ENCODE measurements at places on chromosomes 13 and 19.

DNA sequence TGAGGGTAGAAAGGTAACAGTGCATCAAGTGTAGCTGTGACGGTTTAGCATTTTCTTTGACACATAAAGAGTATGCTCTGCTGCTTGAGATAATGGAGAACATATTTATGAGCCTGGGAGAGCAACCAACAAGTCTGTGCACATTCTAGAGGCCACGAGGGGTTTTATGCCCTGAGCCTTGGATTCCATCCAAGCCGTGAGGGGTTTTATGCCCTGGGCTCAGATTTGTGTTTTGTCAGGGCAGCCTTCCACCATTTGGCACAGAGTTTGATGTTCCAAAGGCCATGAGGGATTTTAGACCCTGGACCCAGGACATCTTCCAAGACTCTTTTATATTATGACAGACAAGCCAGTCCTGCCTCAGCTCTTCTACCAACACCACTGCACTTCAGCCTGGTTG, 106.4 kb downstream of the ZNF486 start:
- no peak for DNase-seq

DNA sequence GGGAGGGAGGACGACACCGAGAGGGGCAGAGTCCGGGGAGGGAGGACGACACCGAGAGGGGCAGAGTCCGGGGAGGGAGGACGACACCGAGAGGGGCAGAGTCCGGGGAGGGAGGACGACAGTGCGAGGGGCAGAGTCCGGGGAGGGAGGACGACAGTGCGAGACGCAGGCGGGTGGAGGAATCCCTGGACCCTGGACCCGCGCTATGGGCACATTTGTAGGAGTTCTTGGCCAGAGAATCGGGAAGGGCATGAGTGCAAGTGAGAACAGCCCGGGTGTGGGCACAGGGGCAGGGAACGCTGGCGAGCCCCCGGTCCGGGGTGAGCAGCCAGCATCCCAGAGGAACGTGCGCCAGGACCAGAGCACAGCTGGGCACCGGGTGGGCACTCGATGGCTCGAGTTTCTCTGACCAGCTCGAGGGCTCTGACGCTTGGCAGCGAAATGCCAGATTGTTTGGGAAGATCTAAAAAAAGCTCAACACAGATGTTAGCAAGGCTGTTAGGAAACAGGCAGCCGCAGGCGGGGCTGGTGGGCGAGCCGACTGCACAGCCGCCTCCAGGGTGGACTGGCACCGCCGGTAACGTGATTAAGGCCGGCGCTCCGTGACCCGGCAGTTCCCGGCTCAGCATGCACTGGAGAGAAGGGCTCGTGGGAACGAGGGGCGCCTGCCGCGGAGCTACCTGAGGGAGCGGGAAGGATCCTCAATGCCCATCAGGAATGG, 17.9 kb upstream of the C2CD4C start:
- no peak for DNase-seq

GRCh38 chr13:40975441-40975840, 43.7 kb downstream of the ELF1 start:
- no peak for DNase-seq

GRCh38 chr19:55287361-55288079, 3.7 kb downstream of the BRSK1 start:
- DNase-seq: no peak

DNA sequence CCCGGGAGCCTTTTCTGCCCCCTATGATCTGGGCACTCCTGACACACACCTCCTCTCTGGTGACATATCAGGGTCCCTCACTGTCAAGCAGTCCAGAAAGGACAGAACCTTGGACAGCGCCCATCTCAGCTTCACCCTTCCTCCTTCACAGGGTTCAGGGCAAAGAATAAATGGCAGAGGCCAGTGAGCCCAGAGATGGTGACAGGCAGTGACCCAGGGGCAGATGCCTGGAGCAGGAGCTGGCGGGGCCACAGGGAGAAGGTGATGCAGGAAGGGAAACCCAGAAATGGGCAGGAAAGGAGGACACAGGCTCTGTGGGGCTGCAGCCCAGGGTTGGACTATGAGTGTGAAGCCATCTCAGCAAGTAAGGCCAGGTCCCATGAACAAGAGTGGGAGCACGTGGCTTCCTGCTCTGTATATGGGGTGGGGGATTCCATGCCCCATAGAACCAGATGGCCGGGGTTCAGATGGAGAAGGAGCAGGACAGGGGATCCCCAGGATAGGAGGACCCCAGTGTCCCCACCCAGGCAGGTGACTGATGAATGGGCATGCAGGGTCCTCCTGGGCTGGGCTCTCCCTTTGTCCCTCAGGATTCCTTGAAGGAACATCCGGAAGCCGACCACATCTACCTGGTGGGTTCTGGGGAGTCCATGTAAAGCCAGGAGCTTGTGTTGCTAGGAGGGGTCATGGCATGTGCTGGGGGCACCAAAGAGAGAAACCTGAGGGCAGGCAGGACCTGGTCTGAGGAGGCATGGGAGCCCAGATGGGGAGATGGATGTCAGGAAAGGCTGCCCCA, 8.5 kb upstream of the CEACAM7 start:
- peak; percentile 1 for DNase-seq

DNA sequence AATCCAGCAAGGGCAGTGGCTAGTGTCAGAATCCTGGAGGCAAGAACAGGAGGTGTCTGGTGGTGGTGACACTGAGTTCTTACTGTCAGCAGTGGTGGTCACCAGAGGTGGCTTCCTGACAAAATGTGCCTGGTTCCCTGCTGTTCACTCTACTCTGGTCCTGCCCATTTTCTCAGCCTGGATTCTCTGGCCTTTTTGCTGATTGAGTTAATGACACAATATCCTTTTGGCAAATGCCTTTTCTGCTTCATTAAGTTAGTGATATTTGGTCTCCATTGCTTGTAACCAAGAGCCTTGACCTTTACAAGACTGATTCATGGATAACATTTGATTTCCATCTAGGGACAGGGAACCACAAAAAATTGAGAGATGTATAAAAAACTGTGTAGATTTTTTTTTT, 51.1 kb downstream of the RFC3 start:
- DNase-seq: no peak

DNA sequence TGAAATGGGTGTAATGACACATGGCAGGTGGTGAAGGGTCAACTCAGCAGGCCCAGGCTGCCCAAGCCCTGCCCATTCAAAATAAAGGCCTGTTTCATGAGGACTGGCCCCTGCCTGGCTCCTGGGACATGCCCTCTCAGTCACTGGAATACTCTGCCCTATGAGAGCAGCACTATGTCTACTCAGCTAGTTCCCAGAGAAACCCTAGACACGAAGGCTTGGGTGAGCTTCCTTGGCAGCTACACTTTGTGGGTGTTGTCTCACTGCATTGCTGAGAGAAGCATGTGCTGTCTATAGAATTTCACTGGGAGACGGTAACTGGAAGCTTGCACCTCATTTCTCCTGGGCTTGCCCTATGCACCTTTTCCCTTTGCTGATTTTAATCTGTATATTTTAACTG, 752.8 kb downstream of the LIG4 start:
- peak; percentile 58 for DNase-seq

DNA sequence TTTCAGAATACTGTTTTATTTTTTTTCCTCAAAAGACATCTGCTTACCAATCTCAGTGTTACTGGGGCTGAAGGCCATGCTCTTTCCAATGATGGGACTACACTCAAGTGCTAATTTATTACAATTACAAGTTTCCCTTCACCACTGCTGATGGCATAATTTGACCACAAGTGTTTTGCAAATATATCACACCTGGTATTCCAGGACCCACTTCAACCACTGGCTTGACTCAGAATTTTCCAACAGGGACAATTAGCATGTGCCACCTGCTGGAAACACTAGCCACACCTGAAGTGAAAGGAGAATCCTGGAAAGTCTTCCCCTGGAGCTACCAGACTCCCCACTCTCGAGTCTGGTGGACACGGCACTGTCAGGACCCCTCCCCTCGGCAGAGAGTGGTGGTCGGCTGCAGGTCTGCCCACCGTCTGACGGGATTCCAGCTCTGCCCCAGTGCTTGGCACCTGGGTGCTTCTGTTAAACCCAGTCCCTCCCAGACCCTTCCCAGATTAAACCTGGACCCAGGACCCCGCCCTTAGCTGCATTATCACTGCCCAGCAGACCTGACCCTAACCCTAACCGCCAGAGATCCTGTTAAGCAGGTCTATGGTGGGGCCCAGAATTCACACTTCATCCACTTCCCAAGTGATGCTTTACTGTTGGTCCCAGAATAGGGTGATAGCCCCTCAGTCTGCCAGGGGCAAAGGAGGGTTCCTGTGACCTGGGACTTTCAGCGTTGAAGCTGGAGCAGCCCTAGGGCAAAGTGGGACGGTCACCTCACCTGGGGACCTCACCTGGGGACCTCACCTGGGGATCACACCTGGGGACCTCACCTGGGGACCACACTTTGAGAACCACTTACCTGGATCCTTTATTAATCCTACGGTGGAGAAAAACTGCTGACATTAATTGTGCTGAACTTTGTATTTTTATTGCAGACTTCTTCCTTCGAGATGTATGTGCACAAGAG, 17.6 kb upstream of the RASA3 start:
- DNase-seq: no peak

GRCh38 chr13:96948127-96948526, 46.1 kb downstream of the OXGR1 start:
- no peak for DNase-seq

DNA sequence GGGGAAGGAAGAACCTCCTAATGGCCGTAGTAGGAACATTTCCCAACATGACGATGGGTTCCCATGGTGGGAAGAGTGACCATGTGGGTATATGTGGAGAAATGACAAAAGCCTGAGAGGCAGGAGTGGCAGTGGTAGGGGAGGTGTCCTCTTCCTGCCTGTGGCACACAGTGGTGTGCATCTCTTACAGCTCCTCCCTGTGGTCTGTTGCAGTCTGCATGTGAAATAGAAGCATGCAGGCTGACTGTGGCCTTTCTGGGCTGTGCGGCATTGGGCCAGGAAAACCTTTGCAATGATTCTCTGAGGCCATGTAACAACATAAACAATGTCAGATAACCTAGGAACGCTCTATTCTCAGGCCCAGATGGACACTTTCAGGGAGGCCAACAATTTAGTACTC, 84.0 kb downstream of the LACC1 start:
- DNase-seq: peak; percentile 15

DNA sequence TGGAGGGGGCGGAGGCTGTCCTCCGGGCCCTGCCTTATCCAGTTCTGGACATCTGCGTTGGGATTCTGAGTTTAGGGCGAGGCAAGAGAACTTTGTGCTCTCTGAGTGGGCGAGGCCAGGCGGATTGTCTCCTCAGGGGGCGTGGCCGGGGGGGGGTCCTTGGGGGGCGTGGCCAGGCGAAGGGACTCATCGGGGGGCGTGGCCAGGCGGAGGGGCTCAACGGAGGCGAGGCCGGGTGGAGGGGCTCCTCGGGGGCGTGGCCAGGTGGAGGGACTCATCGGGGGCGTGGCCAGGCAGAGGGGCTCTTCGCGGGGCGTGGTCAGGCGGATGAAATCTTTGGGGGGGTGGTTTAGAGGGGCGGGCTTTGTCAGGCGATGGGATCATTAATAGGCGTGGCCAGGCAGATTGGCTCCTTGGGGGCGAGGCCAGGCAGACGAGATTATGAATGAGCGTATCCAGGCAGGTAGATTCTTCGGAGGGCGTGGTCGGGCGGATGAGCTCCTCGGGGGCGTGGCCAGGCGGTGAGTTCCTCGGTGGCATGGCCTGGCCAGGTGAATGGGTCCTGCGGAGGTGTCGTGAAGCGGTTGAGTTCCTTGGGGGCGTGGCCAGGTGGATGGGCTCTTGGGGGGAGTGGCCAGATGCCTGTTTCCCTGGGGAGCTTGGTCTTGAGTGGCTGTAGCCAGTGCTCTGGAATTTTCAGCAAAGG, 10.3 kb upstream of the CACNG7 start:
- DNase-seq: no peak

DNA sequence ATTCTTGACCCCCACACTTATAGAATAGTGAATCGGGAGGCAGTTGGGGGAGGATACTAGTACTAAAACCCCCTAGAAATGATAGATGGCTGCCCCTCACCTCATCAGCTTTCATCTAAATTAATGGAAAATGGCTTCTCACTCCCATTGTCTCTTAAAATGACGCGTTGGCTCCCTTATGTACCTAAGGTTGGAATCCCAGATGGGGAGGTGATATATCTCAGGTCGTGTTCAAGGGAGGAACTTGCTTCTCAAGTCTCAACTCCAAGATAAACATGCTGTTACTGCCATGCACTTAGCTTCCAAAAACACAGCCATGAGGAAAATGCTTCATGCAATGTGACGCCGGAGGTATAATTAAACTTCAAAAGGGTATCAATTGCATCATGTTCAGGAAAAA, 18.8 kb upstream of the UBE2L5 start:
- no peak for DNase-seq

GRCh38 chr13:95300625-95301182, 547 bp downstream of the ABCC4 start:
- DNase-seq: peak; percentile 35

DNA sequence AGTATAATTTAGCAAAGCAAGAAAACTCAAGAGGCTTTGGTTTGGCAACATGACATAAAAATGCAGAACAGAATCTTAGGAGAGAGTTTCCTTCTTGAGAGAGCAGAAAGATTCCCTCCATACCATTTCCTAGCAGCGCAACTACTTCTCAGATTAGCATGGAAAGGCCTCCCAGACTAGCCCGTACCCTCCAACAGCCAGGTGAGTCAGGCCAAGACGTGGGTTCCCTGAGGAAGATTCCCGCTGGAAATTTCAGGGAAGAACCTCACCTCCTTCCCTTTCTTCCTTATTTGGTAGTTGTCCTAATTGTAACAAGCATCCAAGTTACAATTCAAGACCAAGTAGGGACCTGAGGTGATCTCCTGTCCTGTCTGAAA, 12.3 kb downstream of the COL4A2 start:
- DNase-seq: no peak

GRCh38 chr13:37173214-37173613, 67.8 kb upstream of the CSNK1A1L start:
- DNase-seq: peak; percentile 82

DNA sequence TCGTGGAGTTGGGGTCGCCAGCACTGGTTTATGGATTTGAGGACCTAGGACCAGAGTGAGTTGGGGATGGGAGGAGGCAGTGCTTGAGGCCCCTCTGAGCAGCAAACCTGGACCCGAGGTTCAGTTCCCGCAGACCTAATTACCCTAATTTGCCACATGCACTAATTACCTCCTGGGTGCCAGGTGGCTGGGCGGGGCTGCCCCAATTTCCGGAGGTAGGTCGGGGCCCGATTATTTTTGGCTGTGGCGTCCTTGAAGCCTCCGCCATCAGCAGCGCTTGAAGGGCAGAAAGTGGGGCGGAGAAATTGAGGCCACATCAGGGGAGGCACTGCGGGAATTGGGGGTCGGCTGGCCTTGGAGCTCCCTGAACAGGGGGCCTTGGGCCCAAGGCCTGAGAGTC, 5.9 kb upstream of the HOMER3 start:
- DNase-seq: no peak

GRCh38 chr19:21335721-21336120, 6.5 kb upstream of the ZNF708 start:
- no peak for DNase-seq

GRCh38 chr13:86567119-86567518, 767.9 kb upstream of the SLITRK6 start:
- no peak for DNase-seq

- DNase-seq: peak; percentile 79
Measured at GRCh38 chr13:35789335-35790165, 313.1 kb upstream of the MAB21L1 start.

GRCh38 chr13:110018009-110018408, 231.6 kb upstream of the IRS2 start:
- no peak for DNase-seq
